ENCODE measurements at places on chromosomes 11 and 22.
A peak's percentile ranks its signal among the peaks of the same experiment; 100 is the strongest.

DNA sequence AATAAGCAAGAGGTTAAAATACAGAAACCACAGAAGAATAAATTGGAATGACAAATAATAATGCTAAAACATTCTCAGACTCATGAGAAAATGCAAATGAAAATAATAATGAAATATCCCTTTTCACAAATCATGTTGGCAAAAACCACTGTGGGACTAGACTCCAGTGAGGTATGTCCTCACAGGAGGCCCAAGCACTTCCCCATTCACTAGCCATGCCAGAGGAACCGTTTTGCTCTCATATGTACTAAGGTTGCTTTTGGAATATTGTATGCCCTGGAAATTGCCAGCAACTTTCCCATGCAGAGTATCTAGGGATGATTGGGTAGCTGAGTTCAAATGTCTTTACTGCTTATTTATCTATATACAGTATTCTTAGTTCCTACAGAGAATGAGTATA is 106.2 kb upstream of the CHORDC1 start:
- DNase-seq: no peak

GRCh38 chr22:37569009-37569920 is 9.0 kb downstream of the CDC42EP1 start:
- DNase-seq: no peak

DNA sequence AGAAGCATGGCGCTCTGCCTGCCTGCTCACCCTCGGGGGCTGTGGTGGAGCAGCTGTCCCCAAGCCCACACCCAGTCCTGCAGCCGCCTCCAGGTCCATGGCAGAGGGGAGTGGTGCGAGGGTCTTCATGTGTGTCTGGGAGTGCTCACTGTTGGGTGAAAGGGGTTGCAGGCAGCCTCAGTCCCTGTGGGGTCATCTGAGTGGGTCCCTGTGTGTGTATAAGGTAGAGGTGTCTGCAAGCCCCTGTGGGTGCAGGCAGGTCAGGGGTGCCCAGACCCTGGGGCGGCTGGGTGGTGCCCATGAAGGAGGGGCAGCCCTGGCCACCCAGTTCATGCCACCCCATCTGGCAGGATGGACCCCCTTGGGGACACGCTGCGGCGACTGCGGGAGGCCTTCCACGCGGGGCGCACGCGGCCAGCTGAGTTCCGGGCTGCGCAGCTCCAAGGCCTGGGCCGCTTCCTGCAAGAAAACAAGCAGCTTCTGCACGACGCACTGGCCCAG is 4.9 kb downstream of the ALDH3B1 start:
- DNase-seq: no peak

DNA sequence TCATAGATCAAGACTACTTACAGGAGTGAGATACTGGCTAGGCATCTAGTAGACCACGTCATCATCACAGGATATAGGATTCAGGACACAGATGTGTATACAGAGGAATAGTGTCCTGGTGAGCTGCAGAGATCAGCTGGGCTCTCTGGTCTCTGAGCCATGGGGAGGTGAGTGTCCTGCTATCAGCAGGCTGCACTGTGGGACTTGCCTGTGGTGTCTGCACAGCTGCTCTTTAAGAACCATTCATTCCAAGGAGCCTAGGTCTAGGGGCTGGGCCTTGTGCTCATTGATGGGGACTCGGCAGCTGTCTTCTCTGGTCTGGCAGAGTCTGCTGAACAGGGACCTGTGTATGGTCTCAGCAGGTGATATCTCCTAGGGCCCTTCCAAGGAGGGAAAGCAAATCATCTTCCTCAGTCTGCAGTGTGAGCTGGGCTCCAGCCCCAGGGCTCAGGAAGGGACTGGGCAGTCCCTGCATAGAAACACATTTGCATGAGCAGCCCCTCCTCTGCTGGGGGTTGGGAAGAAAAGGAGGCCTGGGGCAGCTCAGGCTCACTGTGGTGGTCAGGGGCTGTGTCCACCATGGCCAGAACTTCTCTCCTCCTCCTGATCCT is 66.1 kb upstream of the VPREB1 start:
- DNase-seq: no peak

GRCh38 chr11:65516135-65516968 is 8.5 kb upstream of the SCYL1 start:
- DNase-seq: no peak

DNA sequence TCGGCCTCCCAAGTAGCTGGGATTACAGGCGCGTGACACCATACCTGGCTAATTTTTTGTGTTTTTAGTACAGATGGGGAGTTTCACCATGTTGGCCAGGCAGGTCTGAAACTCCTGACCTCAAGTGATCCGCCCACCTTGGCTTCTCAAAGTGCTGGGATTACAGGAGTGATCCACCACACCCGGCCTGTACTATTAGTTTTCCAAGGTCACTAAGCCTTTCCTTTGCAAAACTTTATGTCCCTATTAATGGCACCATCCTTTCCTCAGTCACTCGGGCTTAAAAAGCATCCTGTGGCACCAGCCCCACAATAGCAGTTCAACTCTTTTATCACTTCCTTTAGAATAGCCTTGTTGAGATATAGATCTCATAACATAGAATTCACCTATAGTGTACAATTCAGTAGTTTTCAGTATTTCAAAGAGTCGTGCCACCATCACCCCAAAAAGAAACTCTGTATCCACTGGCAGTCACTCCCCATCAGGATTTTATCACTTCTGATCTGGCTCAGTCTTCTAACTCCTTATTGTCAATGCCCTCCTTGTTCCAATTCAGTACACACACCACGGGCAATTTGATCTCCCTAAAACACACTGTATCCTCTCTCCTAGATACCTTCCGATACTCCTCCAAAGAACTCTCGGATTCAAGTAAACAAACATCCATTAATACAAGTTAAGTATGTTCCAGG is 921 bp upstream of the BCL2L13 start:
- peak; percentile 16 for DNase-seq

GRCh38 chr11:44578279-44578678 is 12.8 kb downstream of the CD82 start:
- DNase-seq: no peak

GRCh38 chr11:60252213-60253108 is 9.5 kb upstream of the MS4A4E start:
- no peak for DNase-seq

DNA sequence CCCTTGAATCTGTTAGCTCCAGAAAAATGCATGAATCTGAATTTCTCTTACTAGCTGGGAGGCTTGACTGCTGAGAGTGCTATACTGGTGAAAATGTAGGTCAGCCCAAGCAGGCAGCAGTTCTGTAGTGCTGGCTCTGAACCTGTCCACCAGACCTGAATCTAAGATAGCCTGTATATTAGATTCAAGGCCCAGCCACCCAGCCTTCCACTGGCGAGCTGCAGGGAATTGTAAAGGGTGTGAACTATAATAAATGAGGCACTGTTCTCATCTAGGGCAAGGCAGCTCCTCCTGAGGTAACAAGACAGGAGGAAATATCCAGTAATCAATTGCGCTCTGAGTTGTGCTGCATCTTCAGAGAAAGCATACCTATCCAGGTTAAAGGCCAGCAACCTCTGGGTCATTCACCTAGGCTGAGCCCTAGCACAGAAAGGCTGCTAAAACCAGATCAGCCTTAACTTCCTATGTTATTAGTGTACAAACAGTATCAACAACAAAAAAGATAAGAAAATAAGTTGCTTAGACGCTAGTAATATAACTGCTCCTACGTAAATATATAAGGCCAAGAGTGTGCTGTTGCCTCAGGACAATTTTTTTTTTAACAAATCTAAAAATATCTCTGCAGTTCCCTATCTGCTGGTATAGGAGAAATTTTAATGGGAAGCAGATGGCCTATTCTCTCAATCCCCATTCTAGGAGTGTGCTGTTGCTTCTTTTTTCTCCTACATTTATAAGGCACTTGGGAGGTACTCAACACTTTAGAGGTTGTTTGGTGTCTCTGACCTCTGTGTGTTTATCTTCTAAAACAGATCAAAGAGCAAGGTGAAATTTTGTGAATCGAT is 63.0 kb downstream of the RELT start:
- peak; percentile 40 for DNase-seq

GRCh38 chr11:94519478-94520084 is 7.3 kb downstream of the C11orf97 start:
- DNase-seq: peak; percentile 75

GRCh38 chr11:3037040-3037944 is 19.9 kb downstream of the CARS1 start:
- peak; percentile 90 for DNase-seq

Measured in eye (tissue), 1 donor.